Cardiac septum (tissue), 1 donor: ENCODE measurements at places on chromosomes 6 and 20. TPM values are rescaled to one million over a fixed set of nuclear protein-coding genes. Genes with fewer than 3 reads are reported as not detected.
A peak's percentile ranks its signal among the peaks of the same experiment; 100 is the strongest.

Gene COL21A1
- 87.3 TPM for total RNA-seq

DNA sequence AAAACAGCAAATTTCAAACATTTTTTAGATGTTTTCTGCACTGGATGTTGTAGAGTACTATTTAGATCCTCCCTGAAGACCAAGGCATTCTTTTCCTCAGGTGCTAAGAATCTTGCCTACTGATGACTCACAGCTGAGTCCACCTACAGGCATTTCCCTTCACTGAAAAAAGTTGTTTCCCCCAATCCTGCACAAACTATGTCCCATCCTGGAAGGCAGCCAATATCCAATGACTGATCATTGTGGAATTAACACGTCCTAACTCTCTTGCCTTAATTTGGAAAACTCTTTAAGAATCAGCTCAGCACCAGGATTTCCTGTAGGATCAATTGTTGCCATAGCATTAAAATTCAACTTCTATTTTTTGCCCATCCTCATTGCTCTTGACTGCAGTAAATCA, 268.4 kb upstream of the IRAK1BP1 start:
- no peak for DNase-seq

DNA sequence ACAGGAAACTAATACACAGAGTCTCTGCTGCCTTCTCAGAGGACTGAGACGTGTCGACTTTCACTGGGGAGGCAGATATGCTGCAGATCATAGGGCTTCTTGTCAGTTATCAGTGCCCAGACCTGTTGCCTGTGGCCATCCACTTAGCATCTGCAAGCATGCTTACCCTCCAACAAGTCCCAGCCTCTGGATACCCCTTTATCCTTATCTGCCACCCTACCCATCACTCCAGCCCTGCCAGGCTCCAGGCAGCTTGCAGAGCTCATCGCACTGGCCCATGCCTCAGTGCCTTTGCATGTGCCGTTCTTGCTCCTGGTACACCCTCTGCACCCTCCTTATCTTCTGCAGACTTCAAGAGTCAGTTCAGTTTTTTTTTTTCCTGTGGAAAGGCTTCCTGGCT, 119.2 kb downstream of the TOX2 start:
- DNase-seq = peak; percentile 50

DNA sequence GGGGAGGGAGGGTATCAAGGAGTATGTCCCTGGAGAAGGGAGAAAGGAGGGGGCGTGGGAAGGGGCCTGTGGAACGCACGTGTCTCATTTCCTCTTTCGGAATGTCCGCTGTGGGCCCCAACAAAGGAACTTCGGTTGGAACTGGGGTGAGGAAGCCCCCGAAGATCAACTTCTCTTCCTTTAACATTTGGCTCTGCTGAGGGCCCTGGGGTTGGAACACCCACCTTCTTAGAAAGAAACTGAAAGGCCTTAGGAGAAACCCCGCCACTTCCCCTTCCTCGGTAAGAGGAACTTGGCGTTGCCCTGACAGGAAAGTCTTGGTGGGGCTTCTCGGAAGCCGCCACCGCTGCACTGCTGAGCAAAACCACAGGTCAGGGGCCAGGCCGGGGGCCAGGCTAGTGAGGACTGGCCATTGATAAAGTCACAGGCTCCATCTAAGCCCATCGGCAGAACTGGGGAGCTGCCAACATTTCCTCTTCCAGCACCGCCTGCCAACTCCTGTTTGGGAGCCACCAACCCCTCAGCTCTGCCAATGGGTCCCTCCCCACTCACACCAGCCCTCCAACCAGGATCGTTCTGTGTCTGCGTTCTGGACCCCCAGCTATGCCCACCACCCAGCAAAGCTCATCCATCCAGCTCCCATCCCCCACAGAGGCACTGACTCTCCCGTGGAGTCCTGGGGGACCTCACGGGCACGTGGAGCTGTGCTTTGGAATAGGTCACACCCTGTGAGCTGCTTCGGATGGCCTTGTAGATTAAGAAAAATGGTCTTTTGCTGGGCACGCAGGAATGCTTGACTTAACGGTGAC, 44.8 kb downstream of the FGD2 start:
- DNase-seq = peak; percentile 92

GRCh38 chr6:111703723-111704122, 98.0 kb upstream of the TRAF3IP2 start:
- no peak for DNase-seq

DNA sequence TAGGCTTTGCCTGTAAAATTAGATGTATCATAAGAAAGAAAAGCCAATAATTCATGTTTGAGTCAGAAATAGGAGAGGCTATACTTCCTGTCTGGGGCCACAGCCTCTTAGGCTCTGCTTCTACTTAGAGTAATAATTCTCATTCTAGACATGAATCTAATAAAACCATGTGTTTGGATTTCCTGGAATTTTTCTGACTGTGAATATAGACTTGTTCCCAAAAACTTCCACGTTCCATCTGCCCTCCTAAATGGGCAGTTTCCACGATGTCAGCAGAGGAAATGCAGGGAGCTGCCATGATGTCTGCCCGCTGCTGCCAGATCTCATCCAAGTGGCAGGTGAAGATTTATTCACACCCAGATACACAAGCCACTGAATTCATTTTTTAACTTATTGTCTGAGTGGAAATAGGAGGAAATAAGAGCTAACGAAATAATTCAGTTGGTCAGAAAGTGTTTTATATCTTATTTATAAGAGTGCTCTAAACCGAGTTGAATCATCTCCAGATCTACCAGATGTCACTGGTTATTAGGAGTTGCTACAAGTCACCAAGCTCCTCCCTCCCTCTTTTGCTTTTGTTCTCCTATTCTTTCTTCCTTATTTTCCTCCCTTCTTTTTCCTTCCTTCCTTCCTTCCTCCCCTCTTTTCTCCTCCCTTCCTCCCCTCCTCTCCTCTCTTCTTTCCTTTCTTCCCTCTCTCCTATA, 69.3 kb downstream of the ALDH8A1 start:
- DNase-seq = no peak
